NCI-H510A (cell line): ENCODE measurements at places on chromosomes 13 and 19.
A peak's percentile ranks its signal among the peaks of the same experiment; 100 is the strongest.

GRCh38 chr13:102913914-102914313 is 68.1 kb downstream of the ERCC5 start:
- DNase-seq: no peak

- DNase-seq: no peak
Observed at GRCh38 chr13:103063376-103063775, 2.8 kb downstream of the SLC10A2 start.

DNA sequence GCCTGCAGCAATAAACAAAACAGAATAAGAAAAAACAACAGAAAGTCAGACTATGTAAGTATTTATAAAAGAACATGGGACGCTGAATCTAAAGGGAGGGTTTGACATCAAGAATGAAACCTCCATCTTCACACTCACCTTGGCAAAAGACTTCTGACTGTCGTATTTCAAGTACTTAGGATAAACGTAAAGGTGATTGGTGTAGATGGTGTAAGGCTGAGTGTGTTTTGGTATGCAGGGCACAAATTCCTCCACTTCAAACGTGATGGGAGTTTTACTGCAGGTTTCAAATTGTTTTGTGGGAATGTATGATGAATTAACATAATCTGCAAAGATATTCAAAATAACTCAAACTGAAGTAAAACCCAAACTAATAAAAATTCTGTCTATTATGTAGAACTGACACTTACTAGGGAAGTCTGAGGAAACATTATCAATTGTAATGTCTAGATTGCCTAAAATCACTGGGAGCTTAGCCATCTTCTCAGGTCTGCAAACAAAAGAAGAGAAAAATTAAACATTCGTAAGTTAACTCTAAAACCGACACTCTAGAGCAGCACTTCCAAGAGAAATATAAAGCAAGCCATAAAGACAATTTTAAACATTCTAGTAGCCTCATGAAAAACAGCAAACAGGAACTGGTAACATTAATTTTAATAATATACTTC is 89.5 kb downstream of the DOCK9 start:
- no peak for DNase-seq

DNA sequence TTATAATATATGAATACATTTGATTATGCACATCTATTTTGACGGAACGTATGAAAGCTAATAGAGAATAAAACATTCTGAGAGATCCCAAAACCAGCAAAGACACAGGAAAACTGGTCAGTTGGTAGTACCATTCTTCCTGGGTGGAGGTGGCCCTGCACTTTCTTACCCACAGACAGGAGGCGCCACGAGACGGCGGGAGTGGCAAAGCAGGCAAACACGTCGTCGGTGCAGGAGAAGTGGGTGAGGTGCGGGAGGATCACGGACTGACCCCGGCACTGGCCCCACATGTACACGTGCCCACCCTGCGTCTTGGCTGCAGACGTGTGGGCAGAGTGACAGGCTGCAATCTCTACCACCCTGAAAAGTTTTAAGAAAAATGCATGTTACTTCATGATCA is 36.1 kb downstream of the RCBTB1 start:
- no peak for DNase-seq

- DNase-seq: no peak
Observed at GRCh38 chr19:48645620-48646000, 377 bp downstream of the CA11 start.

- DNase-seq: no peak
Observed at GRCh38 chr19:40228863-40229262, 2.4 kb upstream of the CCNP start.

GRCh38 chr19:36605877-36606478 is 865 bp downstream of the ZNF382 start:
- no peak for DNase-seq

GRCh38 chr19:4229179-4229931 is at the start of gene EBI3:
Gene EBI3 (plus strand): TSS chr19:4229523. CDS start chr19:4229551, 28 bp downstream.
- no peak for DNase-seq

DNA sequence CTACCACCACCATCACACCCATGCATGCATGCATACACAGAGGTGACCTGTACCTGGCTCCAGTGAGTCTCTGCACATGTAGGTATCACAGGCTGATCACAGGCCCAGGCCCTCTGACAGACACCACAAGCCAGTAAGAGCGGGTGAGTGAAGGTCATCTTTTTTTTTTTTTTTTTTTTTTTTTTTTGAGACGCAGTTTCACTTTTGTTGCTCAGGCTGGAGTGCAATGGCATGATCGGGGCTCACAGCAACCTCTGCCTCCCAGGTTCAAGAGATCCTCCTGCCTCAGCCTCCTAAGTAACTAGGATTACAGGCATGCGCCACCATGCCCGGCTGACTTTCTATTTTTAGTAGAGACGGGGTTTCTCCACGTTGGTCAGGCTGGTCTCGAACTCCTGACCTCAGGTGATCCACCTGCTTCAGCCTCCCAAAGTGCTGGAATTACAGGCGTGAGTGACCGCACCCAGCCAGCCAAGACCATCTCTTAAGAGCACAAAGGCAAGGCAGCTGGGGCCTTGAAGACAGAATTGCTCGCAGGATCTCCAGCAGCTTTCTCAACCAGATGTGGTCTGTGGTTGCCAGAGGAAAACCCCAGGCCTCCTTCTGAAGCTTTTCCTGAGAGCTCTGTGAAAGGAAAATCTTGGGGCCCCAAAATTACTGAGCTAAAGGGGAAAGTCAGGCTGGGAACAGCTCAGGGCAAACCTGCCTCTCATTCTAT is 3.2 kb upstream of the NKG7 start:
- DNase-seq: no peak

DNA sequence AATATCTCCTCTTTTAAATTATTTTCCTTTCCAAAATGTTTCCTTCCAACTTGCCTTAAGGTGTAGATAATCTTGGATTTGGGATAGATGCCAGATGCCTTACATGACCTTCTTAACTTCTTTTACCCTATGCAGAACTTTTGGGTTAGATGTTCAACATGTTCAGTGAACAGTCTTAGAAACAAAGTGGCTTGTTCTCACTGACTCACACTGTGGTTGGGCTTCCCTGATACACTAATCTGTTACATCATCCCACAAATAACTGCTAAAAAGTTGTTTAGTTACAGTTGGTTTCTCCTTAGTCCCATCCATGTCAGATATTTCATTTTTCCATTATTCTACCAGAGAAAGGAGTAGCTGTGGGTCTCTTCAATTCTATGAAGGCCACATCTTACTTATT is 2638.2 kb downstream of the PCDH9 start:
- DNase-seq: no peak

DNA sequence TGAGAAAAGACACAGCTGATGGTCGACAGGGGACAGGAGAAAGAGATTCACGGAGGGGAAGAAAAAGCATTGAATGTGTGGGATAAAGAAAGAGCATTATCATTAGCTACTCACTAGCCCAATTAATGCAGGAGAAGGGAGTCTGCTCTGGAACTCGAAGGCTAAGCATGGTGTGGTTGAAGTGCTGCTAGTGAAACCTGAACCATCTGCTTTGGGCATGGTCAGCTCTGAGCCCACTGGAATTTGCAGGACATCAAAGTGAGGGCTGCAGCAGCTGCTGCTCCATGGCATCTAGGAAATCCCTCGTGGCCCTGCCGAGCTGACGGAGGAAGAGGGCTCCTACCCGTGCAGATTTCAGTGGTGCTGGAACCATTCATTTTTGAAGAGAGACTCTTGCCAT is 320.3 kb downstream of the ATP8A2 start:
- DNase-seq: no peak

- no peak for DNase-seq
Observed at GRCh38 chr13:28552288-28552687, 57.4 kb upstream of the FLT1 start.

DNA sequence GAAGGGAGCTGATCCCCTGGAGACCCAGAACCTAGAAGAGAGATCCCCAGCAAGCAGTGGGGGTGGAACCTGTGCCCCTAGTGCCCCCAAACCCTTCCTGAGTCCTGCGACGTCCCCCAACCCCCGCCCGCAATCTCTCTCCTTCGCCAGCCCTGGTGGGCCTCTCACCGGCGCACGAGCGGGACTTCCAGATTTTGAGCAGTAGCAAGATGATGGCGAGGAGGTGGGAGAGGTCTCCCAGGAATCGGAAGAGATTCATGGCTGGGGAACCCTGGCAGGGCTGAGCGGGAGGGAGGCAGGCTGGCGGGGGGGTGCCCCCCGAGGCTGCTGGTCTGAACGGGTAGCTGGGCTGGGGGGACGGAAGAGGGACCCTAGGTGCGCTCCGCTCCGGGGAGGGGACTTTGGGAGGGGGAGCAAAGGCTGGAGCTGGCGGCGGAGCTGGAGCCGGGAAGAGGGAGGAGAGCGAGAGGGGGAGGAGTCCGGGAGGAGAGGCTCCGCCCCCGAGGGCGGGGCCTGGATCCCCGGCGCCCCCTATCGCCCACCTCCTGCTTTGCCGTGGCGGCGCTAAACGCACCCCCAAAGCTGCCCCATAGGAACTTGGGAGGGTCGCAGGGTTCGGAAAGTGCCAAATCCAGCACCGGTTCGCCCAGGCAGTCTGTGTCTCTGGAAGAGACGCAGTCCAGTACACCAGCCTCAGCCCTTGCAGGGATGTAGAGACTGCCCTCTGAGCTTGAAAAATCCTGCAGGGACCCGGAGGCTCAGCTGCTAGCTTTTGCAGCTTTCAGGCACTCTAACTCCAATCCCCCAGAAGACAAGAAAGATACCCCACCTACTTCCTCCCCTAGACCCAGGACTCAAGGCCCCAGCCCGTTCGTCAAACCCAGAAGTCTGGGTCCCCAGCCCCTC is at the start of gene KDELR1:
Gene KDELR1, minus strand, starts transcription at position 452 of the 906 bp plus-strand sequence. Its CDS starts 193 bp downstream, at position 259.
- peak; percentile 23 for DNase-seq

DNA sequence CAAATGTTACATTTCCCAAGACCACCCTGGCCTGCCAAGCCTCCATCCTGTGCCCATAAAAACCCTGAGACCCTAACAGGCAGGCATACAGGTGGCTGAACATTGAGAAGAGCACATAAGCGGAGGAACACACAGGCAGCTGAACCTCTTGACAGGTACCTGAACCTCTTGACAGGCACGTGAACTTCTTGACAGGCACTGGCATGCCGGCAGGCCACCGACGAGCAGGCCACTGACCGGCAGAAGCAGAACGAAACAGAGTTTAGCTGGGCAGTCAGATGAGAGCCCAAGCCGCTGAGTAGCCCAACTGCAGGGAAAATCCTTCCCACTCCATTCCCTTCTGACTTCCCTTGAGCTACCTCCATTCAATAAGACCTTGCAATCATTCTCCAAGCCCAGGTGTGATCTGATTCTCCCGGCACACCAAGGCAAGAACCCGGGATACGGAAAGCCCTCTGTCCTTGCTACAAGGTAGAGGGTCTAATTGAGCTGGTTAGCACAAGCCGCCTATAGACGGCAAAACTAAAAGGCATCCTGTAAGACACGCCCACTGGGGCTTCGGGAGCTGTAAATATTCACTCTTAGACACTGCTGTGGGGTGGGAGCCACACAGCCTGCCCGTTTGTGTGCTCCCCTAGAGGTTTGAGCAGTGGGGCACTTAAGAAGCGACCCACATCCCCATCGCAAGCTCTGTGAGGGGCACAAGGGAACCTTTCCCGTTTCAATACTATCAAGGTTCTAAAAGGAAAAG is 2613.9 kb upstream of the PCDH20 start:
- no peak for DNase-seq

DNA sequence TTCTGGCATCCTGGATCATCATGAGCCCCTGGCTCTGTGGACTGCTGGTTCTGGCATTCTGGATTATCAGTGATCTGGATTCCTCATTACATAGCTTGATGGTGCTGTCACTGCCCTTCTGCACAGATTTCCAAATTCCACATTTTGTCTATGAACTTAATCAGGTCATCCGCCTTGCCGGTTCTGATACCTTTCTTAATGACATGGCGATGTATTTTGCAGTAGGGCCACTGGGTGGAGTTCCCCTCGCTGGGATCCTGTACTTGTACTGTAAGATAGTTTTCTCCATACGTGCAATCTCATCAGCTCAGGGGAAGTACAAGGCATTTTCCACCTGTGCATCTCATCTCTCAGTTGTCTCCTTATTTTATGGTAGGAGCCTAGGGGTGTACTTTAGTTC is 24.4 kb upstream of the OR7C2 start:
- no peak for DNase-seq
